ENCODE measurements at places on chromosomes 16 and 17.
A peak's percentile ranks its signal among the peaks of the same experiment; 100 is the strongest.

- peak; percentile 58 for DNase-seq
These were observed 20.8 kb downstream of the NPRL3 start for GRCh38 chr16:117379-118365.

DNA sequence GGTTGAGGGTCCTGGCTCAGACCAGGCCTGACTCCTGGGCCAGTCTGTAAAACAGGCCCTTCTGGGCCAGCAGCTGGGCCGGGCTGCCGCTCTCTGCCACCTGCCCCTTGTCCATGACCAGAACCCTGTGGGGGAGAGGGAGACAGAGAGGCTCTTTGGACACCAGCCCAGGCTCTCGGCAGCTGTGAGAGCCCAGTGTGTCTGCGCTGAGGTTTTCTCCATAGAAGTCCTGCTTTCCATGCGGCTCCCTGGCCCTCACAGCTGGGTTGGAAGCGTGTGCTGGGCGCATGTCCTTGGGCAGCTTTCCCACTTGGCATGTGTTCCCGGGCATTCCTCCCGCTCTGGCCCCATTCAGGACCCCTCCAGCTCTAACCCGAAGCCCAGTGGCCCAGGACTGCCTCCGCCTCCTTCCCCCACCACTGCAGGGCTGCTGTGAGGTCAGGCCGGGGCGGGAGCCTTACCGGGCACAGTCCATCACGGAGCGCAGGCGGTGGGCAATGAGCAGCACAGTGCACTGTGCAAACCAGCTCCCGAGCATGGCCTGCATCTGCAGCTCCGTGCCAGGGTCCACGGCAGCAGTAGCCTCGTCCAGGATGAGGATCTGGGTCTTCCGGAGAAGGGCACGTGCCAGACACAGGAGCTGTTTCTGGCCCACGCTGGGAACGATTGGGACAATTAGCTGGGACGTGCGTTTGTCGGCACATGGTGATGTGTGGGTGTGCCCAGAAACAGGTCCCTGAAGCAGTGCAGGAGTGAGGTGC is 73.0 kb downstream of the ABCC6 start:
- DNase-seq: no peak

- no peak for DNase-seq
These were observed 45.1 kb downstream of the ZNF423 start for GRCh38 chr16:49810831-49811230.

DNA sequence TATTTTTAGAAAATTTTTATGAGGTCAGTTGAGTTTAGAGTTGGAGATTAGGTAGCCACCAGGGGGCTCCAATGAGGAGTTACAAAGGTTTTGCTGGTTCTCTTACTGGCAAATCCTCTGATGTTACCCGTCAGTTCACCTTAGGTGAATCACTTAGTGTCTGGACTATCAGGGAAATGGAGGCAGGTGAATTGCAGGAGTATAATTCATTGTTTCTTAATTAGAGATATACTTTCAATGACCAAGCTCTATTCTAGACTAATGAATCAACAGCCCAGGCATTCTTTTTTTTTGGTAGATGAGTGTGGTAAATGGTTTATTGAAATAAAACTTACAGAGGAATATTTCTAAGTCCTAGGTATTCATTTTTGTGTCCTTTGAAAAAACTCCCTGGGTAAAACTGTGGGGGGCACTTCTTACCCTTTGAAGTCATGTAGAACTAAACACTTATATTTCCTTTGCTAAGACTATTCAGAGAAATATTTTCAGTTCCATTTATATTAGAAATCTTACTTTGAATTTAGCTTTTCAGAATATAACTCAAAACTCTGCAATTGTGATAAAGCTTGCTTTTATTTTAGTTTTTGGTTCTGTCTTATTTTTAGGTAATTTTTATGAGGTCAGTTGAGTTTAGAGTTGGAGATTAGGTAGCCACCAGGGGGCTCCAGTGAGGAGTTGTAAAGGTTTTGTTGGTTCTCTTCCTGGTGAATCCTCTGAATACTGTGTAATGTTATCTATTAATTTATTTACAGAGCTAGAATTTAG is 17.7 kb downstream of the PSMD11 start:
- DNase-seq: peak; percentile 56

DNA sequence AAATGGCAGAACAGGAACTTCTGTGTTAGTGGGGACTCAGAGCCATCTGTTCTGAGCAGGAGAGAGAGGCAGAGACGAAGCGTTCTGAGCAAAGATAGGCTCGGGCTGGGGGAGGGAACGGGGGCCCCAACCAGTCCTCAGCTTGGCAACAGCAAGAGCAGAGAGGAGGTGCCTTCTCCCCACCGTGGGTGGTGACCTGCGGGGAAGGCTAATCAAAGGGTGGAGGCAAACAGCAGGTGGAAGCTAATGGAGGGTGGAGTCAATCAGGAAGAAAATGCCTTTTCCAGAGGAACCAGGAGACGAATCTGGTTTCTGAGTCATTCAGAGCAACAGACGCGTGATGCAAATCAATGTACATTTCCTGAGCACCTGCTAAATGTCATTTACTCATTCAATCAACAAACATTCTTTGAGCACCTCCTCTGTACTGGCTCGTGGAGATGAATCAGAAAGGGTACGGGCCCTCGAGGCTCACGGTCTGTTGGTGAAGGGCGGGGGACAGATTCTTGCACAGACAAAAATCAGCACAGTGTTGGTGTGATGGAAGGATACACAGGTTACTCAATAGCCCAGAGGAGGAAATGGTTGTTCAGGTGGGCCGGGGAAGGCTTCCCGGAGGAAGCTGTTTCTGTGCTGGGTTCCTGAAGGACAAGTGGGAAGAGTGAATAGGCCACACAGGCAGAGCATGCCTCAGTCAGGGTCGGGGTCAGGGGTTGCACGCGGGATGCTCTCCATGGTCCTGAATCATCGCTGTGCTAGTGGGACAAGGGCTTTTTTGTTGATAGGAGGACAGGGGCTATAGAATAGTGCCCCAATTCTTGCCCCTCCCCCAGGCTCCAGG is 5.7 kb upstream of the SPNS2 start:
- DNase-seq: peak; percentile 25

- peak; percentile 90 for DNase-seq
These were observed 11.2 kb downstream of the PIK3R5 start for GRCh38 chr17:8954339-8954738.

DNA sequence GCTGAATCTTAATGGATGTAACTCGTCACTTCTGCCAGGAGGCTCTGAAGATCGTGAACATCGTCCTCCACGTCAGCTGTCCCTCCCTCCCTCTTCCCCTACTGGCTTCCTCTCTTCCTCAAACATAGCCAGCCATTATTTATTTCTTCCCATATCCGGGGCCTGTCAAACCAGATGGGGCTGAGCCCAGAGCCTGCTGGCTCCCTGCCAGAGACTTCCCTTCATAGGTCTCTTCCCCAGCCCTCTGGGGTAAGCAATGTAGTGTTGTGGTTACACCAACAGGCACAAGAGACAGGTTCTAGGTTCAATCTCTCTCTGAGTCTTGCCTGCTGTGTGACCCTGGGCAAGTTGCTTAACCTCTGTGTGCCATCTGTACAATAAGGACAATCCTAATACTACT is 40.1 kb upstream of the ZFP90 start:
- DNase-seq: no peak

DNA sequence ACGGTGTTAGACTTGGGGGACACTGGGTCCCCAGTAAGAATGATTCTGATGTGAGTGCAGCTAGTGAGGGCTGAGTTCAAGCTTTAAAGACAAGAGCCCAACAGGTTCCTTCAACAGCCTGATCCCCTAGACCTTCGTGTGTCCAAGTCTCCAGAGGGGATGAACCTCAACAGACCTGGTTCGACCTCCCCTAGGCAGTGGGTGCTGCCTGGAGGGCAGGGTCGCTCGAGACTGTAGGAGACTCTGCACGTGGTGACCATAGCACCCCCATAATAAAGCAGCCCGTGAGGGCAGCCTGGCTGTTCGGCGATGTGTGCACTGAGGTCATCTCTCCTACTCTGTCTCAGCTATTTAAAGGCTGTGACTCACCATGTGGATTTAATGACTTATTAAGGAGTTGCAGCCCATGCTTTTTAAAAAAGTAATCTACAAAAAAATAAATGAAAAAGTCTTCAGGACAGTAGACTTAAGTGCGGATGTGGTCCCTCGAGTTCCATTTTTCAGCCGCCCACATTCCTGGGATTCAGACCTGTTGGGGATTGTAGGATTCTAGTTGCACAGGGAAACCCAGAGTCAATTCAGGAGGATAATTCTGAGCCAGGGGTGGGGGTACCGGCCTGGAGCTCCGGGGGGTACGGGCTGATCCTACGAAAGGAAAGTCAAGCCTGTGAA is 23.4 kb upstream of the METRNL start:
- no peak for DNase-seq

DNA sequence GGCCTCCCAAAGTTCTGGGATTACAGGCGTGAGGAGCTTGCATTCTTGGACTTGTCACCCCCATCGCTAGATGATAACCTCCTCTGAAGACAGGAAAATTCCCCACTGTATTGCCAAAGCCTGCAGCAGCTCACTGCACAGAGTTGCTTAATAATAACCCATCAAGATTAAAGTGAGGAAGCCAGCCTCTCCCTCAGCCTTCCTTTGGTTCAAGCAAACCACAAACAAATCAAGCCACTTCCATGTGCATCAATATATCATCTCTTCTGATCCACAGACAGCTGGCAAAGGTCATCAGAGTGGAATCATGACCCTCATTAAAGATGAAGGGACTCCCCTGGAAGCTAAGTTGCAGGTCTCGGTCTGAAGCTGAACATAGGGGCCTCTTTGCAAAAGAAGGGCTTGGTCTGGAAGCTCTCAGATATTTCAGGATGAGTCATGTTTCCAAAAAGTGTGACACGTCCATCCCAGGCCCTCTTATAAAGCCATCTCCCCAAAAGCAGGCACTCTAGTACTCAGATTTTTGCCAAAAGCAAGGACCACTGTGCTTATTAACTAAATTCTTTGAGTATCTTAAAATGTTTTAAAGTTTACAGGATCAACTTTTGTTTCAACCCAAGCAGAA is 4.8 kb downstream of the EMP2 start:
- DNase-seq: no peak

- no peak for DNase-seq
These were observed 31.4 kb upstream of the ZNF750 start for GRCh38 chr17:82871056-82871775.

Measured in CD8-positive, alpha-beta memory T cell (primary cell).